Myocyte (in vitro differentiated cells): ENCODE measurements at places on chromosomes 2 and 18.

- DNase-seq = no peak
Observed at GRCh38 chr18:11591957-11592356, 17.4 kb upstream of the SLC35G4 start.

DNA sequence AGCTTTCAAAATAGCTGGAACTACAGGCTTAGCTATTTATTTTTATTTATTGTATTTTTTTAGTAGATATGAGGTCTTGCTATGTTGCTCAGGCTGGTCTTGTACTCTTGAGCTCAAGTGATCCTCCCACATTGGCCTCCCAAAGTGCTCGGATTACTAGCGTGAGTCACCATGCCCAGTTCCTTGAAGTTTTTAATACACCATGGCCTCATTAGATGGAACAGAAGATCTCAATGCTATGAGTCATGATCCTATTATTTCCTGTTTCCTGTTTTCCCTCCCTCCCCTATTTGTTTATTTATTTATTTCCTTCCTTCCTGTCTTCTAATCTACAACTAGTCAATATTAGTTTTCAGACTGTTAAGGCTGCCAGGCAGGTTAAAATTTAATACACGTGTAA is 309.0 kb downstream of the CMPK2 start:
- peak; percentile 21 for DNase-seq

GRCh38 chr2:48479915-48480314 is 50.0 kb upstream of the STON1 start:
- no peak for DNase-seq

DNA sequence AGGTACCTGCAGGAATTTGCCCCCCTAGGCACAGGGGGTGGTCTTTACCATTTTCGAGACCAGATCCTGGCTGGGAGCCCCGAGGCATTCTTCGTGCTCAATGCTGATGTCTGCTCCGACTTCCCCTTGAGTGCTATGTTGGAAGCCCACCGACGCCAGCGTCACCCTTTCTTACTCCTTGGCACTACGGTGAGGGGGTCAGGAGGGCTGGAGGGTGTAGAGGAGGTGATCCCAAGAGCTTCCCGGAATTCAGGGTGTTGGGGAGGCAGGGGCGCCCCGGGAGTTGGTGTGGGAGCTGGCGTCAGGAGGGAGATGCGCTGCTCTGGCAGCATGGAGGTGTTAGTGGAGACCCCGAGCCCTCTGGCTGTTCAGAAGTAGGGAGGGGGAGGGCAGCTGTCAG is 3.2 kb downstream of the GMPPA start:
- DNase-seq = no peak
